ENCODE measurements at places on chromosomes 5 and 9.

GRCh38 chr5:963310-963672 lies 45.3 kb upstream of the NKD2 start:
- DNase-seq = no peak

GRCh38 chr9:83304686-83305085 lies 233.5 kb downstream of the FRMD3 start:
- DNase-seq = no peak

DNA sequence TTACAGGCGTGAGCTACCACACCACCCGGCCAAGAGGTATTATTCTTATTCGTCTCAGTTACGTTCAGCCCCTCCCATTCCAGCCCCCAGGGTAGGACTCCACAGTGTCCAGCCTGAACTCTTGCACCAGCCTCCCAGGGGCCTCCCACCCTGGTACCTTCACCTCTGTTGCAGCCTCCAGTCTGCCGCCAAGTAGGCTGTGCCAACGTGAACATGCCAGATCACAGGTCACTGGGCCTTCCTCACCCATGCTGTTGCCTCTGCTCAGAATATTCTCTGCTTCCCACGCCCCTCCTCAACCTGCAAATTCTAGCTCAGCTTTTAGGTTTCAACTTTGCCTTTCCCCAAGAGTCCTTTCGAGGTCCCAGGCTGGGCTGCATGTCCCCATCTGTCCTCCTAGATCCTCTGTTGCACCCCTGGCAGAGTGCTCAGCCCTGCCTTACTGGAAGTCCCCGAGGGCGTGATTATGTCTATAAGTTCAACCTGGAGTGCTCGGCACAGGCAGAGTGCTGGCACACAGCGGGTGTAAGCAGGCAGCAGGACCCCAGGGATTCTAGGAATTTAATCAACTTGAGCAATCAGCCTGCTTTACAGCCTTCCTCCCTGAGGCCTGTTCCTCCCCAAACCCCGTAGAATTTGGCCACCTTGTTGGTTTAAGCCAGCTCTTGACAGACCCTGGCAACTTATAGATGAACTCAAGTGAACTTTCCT lies 13.1 kb upstream of the STXBP1 start:
- no peak for DNase-seq

DNA sequence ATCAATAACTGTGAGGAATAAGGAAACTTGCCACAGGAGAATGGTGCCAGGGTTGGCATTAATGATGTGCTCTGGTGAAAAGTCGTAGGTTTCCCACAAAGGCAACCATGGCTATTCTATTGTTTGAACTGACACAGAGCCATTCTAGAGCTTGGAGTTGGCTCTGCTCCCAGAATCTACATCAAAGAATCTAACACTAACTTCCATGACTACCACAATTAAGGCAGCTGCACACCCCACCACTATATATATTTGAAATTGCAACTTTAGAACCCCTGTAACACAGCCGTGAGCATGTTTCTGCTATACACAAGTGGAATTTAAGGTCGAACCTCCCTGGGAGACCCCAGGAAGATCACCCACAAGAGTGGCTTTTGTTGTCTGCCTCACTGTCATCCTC lies 89.7 kb upstream of the CCDC152 start:
- no peak for DNase-seq

All from activated CD8-positive, alpha-beta memory T cell treated with anti-CD3 and anti-CD28 coated beads for 1 hour (primary cell).